ENCODE measurements at places on chromosomes 11 and 22.

DNA sequence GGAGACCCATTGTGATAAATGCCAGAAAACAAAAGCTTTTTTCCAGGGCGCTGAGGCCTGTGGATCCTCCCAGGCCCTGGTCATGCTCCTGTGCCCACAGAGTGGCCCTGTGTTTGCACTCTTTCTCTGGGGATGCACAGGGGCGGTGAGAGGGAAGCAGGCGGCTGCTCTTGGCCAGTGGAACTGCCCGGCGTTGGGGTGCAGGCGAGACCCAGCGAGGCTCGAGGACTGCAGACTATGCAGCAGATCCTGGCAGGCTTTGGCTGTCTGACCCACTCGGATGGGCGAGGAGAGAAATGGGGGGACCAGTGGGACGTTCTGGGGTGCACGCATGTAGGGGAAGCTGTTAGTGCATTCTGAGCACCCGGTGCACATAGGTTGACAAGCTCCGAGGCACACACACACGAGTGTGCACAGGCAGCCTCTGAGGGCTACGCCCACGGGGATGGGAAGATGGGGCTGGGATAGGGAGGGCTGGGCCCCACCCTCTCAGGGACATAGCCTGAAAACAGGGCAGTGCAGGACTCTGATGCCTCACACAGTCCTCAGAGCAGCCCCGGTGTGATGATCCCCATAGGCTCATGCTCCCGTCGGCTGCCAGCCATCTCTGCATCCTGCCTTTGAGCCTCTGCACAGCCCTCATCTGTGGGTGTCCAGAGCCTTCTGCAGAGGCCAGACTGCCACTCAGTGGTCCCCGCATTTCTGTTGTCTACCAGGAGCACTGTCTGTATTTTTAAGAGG, 1233.5 kb downstream of the BRD1 start:
- no peak for DNase-seq

GRCh38 chr11:134882141-134882540, 470.1 kb upstream of the B3GAT1 start:
- DNase-seq, result no peak

- no peak for DNase-seq
These were observed 60.3 kb downstream of the LRRC74B start for GRCh38 chr22:21106000-21106399.

- no peak for DNase-seq
These were observed 39.8 kb upstream of the NNMT start for GRCh38 chr11:114256176-114256966.

- no peak for DNase-seq
These were observed 10.1 kb upstream of the FANCF start for GRCh38 chr11:22635689-22636088.

- no peak for DNase-seq
These were observed 3.7 kb downstream of the KRTAP5-4 start for GRCh38 chr11:1618231-1618630.

DNA sequence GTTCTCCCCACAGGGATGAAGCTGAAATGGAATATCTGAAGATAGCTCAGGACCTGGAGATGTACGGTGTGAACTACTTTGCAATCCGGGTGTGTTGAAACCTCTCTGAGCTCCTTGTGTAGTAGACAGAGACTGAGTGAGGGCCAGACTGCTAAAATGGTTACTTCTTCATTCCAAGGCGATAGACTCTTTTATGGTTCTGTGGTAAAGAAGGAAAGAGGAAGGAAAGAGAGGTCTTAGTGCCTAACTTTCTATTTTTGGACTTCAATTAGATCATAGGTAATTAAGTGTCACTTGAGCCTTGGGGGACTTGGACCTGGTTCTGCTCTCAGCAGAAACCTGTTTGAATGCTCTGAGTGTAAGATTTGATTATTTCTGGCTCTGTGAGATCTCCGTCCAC, 54.7 kb downstream of the NF2 start:
- no peak for DNase-seq

GRCh38 chr11:69437001-69437875, 44.2 kb upstream of the LINC01488 start:
- no peak for DNase-seq

GRCh38 chr22:17789379-17790200, 15.3 kb upstream of the BID start:
- no peak for DNase-seq

DNA sequence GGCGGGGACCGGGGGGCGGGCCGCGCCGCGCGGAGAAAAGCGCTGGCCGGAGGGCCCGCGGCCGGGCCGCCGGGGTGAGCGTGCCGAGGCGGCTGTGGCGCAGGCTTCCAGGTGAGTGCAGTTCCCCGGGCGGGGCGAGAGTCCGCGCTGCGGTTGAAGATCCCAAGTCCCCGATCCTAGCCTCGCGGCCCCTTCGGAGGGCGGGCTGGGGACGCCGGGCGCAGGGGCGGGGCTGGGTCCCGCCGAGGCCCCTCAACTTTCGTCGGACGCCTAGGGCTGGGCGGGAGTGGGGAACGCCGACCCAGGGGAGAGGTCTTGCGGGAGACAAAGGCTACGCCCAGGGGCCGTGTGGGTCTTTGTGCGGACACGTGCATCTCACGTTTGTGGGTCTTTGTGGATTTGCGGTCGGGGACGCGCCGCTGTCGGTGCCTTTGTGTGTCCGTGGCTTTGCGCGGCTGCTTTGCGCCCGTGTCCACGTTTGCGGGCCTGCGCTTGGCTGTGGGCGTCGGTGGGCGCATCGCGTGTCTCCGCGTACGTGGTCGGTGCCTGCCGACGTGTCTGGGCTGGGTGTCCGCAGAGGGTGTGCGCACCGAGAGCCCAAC, at the start of gene TSKU:
Gene TSKU, plus strand, starts transcription at position 63 of the 602 bp plus-strand sequence. CDS start 12,261 bp downstream, outside the sequence.
- peak; percentile 17 for DNase-seq

GRCh38 chr11:7664867-7665266, 8.4 kb downstream of the CYB5R2 start:
- DNase-seq, result no peak

DNA sequence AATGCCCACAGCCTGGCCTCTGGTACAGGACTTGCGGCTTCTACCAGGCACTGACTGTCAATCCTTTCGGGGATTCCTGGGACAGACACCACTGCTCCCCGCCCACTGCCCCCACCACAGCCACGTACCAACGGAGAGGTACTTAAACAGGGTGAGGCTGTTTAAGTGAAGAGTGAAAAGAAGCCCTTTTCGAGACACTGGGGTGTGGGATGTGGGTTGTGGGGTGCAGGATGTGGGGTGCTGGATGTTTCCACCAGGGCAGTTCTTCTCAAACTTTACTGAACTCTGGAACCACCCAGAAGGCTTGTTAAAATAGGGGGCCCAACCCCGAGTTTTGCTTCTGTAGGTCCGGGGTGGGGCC, 34.2 kb upstream of the PRR5 start:
- DNase-seq, result no peak

GRCh38 chr11:61542024-61542461, 33.5 kb downstream of the LRRC10B start:
- no peak for DNase-seq

DNA sequence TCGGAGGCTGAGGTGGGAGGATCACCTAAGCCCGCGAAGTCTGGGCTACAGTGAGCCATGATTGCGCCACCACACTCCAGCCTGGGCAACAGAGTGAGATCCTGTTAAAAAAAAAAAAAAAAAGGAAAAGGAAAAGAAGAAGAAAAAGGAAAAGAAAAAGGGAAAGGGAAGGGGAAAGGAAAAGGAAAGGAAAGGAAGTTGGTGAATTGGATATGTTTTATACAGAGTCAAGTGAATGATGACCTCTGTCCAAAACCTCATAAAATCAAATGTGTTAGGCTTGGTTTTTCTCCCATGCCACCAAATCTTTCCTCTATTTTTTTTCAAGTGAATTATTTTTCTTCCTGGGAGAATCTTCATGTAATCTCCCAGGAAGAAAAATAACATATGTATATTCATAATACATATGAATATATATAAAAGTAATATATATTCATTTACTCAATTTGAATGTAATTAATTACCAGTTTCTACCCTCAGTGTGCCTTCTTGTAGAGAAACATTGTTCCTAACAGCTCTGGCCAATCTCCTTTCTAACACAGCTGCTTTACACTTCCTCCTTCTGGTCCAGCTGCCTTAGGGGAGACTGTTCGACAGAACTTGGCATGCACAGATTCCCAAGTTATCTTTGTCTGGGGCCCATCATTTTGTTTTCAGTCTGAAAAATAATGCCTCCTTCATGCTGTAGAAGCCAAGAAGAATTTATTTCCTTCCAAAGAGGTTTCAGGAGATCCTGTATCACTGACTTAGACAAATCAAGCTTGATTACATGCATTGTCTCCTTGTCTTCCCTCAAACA, 111.9 kb downstream of the CCDC34 start:
- DNase-seq, result no peak

- no peak for DNase-seq
These were observed 8.6 kb downstream of the TTLL1 start for GRCh38 chr22:43080616-43081015.

- peak; percentile 30 for DNase-seq
These were observed 15.1 kb upstream of the CYTH4 start for GRCh38 chr22:37267135-37267587.

GRCh38 chr22:44693756-44694155, 8.2 kb upstream of the PRR5 start:
- no peak for DNase-seq

GRCh38 chr11:27171376-27171958, 130.9 kb downstream of the BBOX1 start:
- DNase-seq, result no peak

DNA sequence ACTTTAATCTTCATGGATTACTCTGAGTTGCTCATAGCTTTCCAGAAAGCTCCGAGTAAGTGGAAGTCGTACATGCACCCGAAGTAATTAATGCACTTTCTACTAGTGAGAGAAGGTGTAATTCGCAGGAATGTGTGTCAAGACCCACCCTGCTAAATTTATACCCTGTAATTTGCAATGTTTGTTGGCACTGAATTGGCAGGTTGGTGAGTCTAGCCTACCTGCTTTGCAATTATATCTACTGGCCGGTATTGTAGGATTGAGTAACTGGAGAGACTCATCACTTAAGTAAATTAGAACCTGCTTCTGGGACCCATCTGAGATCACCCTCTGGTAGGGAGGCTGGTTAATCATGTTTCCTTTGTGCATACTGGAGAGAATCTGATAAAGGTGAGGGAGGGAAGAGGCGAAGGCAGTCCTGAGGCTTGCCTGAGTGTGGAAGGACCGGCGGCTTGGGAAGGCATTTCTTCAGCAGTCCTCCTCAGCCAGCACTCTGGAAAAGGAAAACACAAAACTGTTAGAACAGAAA, 63.3 kb downstream of the LDLRAD3 start:
- DNase-seq, result no peak

GRCh38 chr11:108669286-108669685, 4.4 kb downstream of the DDX10 start:
- DNase-seq, result no peak

DNA sequence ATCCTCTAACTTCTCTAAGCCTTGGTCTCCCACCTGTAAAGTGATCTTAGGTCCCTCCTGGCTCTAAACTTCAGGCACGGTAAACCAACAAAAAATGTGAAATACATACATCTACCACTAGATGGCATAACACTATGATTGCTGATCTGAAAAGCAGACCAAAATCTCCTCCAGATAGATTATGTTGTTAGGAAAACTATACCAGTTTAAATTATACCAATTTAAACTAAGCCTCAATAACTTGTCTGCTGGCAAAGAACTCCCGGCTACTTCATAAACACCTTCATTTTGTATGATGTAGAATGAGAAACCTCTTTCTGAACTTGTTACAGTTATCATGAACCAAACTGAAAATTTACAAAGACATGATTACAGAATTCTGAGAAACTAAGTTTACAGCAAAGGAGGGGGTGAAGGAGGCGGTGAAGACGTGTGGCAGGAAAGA, 85.9 kb downstream of the SBF2 start:
- peak; percentile 54 for DNase-seq

DNA sequence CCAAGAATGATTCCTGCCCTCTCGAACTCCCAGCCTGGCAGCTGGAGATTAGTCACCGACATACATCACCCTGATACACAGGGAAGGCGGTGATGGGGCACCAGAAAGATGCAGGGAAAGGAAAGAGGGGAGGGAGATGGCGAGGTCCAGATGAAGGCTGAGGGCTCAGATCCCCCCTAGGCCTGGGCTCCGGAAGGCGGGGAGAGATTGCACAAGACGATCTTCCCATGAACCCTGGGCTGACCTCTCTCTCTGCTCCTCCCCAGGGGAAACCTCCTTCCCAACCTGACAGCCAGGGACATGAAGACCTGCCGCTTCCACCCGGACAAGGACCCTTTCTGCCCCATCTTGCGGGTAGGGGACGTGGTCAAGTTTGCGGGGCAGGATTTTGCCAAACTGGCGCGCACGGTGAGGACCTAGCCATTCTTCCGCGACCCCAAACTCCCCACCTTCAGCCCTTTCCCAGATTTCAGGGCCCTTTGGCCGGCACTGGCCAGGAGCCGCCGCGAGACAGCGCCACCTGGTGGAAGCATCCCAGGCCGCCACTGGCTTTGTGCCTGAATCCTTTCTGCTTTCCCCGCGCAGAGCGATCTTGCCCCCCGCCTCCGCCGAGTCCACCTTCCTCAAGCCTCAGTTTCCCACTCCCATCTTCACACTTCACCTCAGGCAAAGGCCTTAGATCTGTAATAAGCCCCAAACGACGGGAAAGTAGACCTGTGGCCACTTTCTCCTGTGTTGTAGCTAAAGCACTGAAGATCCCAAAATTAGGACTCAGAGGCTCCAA, 11.5 kb downstream of the P2RX3 start:
- DNase-seq, result peak; percentile 48

- no peak for DNase-seq
These were observed 19.3 kb downstream of the MB start for GRCh38 chr22:35597692-35598395.

DNA sequence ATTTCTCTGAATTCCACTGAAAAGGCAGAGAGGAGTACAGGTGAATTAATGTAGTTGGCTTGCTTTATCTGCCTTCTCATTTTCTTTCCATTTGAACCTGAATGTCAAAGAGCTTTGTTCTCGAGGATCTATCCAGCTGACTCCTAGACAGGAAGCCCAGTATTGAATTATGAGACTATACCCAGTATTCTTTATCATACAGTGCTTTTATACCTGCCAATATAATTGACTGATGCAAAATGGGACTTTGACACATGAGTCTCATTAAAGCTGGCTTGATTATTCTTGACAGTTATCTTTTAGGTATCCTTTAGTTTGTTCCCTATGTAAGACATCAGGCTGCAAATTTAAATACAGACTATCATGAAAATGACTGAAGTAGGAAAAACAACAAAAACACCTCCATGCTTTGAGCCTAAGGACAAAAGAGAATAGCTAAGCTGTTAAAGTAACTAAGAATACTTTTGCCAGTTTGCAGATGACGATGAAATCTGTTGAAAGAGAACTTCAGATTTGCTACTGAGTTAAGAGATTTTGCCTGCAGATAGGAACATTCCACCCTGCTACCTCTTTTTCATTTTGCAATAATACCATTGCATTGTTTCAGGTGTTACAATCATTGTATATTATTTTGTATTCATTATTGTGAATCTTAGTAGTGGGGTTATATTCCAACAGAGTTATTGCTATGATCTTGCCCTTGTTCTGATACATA, 117.1 kb downstream of the ENTHD1 start:
- DNase-seq, result no peak
